ENCODE measurements at places on chromosomes 12 and 14.
A peak's percentile ranks its signal among the peaks of the same experiment; 100 is the strongest.

GRCh38 chr12:123034022-123034541 lies 53.6 kb downstream of the ARL6IP4 start:
- DNase-seq = peak; percentile 49

- DNase-seq = no peak
Measured at GRCh38 chr14:50335389-50335788, 23.3 kb downstream of the DMAC2L start.

GRCh38 chr12:27924350-27925135 lies 48.0 kb downstream of the PTHLH start:
- no peak for DNase-seq

- no peak for DNase-seq
Measured at GRCh38 chr12:1837541-1838204, 17.3 kb downstream of the LRTM2 start.

DNA sequence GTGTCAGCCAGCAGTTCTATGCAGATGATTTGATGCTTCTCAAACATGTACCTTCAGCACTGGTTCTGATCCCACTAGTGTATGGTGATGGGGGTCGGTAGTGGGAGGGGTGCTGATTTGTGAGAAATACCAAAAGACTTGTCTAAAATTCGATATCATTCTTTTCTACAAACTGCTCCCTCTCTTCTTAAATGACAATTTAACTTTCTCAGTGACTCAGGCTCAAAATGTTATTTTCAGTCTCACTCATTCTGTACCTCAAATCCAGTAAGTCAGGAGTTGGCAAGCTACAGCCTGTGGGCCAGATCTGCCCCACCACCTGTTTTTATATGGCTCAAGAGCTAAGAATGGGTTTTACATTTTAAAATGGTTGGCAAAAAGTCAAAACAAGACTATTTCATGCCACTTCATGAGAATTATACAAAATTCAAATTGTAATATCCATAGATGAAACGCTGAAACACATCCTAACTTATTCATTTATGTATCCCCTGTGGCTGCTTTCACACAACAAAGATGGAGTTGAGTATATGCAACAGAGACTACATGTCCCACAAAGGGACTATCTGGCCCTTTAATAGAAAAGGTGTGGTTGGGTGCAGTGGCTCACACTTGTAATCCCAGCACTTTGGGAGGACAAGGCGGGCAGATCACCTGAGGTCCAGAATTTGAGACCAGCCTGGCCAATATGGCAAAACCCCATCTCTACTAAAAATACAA lies 6.6 kb upstream of the NOP2 start:
- no peak for DNase-seq

- DNase-seq = no peak
Measured at GRCh38 chr12:115872919-115873357, 404.6 kb downstream of the MED13L start.

DNA sequence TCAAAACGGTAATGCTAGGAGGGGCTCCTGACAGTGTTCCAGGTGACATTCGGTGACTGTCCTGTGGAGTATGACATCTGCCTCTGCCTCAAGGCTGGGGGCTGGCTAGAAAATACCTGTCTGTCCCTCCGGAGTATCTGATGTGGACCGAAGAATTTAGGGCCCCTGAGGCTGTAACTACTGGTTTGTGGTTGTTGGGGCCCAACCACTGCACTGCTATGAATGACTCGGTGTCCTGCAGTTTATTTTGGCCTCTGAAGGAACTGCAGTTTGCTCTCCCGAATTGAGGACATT lies 198.9 kb upstream of the CAND1 start:
- no peak for DNase-seq

DNA sequence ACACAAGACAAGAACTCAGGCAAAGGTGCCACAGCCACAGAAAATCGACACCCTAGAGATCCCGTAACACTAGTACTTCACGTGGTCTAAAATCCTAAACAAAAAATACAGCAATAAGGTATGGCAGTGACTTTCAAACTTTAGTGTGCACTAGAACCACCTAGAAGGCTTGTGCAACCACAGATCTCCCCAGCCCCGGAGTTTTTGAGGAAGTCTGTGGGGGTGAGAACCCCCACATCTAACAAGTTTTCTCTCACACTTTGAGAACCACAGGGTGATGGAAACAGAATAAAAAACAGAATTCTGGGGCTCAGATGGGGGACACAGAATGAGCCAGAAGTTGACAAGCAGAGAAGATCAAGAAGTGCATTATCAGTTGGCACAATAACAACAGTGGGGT lies 254.0 kb downstream of the ANO6 start:
- DNase-seq = no peak

DNA sequence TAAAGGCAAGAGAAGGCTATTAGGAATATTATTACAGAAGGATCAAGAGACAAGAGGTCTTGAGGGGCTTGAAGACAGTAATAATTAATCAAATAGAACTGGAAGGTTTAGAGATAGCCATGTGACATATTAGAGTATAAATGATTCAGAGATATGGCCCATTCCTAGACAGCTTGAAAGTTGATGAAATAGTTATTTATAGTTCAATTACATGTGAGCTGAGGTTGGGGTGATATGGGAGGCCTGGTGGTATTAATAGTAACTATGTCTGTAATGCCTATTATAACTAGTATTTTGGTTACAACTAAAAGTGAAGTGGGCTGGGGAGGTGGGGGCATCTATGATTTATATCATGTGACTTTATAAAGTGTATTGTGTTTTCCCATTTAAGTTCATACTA lies 14.1 kb upstream of the MIS18BP1 start:
- no peak for DNase-seq

- DNase-seq = no peak
Measured at GRCh38 chr12:57891542-57892228, 45.2 kb upstream of the CTDSP2 start.

DNA sequence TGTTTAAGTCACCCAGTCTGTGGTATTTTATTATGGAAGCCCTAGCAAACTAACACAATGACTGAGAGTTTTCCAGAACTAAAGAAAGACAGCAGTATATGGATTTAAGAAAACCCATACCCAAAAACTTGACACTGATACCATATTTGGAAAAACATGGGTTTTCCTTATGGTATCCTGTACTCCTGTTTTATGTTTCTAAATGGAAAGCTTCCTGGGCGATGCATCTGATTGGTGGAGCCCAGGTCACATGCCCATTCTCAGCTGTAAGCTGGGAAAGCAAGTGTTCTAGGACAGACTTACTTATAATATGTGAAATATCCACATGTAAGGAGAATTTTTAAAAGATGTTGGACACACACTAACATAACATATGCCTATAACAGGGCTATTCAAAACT lies 4.5 kb upstream of the RNASE4 start:
- DNase-seq = peak; percentile 31

DNA sequence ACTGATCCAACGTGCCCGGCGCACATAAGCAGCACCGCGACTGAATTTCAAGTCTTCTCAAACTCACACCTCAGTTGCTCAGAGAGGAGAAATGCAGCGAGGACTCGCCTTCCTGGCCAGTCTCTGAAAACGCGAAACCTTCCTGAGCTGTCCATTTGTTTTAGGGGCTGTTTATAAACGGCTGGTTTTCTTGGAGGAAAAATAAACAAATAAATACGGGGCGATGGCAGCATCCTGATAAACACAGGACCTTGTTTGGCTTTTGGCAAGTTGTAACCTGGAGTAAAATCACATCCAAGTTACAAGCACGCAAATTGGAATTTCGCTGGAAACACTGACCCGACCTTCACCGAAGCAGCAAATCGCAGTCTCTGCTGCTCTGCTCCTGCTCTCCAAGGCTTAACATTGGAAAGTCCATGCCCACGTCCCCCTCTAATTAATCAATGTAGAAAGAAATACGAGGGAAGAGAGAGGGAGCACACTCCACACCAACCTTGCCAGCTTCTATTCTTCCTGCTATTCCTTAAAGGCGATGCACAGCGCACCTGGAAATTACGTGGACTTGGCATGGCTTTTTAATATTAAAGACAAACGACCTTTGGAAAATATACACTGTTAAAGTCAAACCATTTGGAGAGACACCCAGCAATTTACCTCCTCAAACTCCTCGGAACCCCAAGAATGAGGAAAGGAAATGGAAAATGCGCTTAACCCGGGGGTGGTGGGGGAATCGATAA lies 248.8 kb downstream of the APAF1 start:
- no peak for DNase-seq

- DNase-seq = peak; percentile 54
Measured at GRCh38 chr14:68552602-68553001, 240.3 kb downstream of the ZFP36L1 start.

- DNase-seq = no peak
Measured at GRCh38 chr12:103547929-103548328, 39.1 kb upstream of the STAB2 start.

GRCh38 chr12:14402697-14403096 lies 37.2 kb downstream of the ATF7IP start:
- DNase-seq = no peak

- no peak for DNase-seq
Measured at GRCh38 chr14:91585856-91586255, 75.7 kb upstream of the PPP4R3A start.

DNA sequence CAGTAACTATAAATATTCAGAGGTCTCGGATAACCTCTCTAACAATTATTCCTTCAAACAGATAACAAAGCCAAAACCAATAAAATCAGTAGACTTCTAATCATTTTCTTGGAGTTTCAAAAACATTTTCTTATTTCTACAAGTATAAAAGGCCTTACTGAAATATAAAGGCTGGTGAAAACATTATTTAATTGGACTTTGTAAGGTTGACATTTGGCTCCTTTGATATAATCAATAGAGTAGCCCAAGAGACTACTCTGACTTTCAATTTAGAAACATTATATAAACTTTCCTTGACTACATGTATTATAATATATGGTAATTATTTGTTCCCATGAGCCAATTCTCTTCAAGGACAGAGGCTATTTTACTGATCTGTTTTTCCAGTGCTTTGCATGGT lies 68.3 kb downstream of the OSBPL8 start:
- DNase-seq = no peak

- no peak for DNase-seq
Measured at GRCh38 chr14:93301821-93302447, 30.9 kb downstream of the BTBD7 start.

- no peak for DNase-seq
Measured at GRCh38 chr14:24042746-24043145, 9.1 kb upstream of the CARMIL3 start.

GRCh38 chr14:76968621-76969063 lies 59.9 kb downstream of the IRF2BPL start:
- DNase-seq = no peak

DNA sequence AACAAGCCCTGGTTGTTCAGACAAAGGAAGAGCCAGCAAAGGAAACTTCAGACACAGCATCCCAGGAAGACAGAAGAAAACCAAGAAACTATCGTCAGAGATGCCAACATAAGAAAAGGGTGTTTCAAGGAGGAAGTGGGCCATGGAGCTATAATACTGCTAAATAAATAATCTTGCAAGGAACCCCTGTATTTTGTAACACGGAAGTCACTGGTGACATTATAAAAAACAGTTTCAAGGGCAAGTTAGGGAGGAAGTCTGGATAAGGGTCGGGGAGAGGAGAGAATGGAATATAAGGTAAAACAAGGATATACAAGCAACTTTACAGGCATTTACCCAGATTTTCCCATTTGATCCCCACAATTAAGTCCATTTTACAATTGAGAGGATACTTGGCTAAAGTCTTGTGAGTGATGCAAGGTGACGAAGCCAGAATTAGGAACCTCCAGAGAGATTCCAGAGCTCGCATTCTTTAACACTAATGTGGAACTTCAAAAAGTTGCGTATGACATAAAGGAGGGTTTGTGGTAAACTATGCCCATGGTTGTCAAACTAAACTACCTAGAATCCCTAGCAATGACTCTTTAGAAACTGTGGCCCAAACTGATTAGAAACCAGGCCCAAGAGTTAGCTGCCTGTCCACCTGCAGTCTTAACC lies 46.4 kb downstream of the PPM1H start:
- peak; percentile 46 for DNase-seq

GRCh38 chr12:97800561-97800960 lies 338.0 kb downstream of the RMST start:
- no peak for DNase-seq

DNA sequence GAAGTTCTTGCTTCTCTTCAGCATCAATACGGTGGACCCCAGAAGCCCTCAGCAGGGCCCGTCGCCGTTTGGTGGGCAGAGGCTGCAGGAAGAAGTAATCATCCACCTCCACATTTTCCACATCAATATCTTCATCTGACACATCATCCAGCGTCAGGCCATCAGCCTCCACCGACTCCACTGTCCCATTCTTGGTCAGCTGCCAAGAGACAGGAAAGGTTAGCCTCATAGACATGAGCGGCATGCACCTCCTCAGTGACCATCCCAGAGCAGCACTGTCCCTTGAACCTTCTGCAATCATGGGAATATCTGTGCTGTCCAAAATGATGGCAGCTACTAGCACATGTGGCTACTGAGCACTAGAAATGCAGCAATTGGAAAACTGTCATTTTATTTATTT lies 15.6 kb downstream of the CSRNP2 start:
- DNase-seq = no peak

- DNase-seq = no peak
Measured at GRCh38 chr12:25496098-25496587, 56.9 kb downstream of the LMNTD1 start.

- DNase-seq = no peak
Measured at GRCh38 chr14:51070726-51071125, 24.2 kb downstream of the TRIM9 start.

GRCh38 chr12:121786440-121786825 lies 7.1 kb downstream of the RHOF start:
- DNase-seq = peak; percentile 89

- DNase-seq = no peak
Measured at GRCh38 chr12:2904260-2904659, 13.6 kb downstream of the TULP3 start.

GRCh38 chr14:38255673-38256532 lies at the start of gene CLEC14A:
TSS of gene CLEC14A (minus strand) at chr14:38256093. CDS start at chr14:38256022, 71 bp downstream.
- no peak for DNase-seq

DNA sequence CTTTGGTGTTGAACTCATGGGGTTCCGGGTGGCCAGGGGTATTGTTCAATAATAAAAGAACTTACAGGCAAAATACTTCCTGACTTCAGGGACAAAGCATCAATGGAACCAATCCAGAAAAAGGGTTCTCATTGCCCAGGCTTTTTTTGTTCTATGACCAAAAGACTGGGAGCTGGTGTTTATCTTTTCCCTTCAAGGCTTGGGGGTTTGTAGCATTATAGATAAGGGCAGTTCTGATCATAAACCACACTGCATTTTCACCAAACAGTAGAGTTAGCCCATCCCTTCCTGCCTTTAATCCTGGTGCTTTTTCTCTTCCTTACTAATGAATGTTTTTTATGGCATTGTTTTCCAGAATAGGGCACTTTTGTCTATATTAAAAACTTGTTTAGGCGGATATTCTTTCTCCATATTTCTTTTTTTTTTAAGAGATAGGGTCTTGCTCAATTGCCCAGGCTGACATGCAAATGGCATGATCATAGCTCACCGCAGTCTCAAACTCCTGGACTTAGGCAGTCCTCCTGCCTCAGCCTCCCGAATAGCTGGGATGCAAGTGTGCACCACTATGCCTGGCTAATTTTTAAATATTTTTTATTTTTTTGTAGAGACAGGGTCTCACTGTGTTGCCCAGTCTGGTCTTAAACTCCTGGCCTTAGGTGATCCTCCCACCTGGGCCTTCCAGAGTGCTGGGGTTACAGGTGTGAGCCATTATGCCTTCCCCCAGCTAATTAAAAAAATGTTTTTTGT lies 9.7 kb downstream of the FUT8 start:
- DNase-seq = no peak

Measured in inflammatory macrophage treated with lipopolysaccharide for 4 hours (primary cell).